SW 1271 (cell line): ENCODE measurements at places on chromosomes 7 and 10.

DNA sequence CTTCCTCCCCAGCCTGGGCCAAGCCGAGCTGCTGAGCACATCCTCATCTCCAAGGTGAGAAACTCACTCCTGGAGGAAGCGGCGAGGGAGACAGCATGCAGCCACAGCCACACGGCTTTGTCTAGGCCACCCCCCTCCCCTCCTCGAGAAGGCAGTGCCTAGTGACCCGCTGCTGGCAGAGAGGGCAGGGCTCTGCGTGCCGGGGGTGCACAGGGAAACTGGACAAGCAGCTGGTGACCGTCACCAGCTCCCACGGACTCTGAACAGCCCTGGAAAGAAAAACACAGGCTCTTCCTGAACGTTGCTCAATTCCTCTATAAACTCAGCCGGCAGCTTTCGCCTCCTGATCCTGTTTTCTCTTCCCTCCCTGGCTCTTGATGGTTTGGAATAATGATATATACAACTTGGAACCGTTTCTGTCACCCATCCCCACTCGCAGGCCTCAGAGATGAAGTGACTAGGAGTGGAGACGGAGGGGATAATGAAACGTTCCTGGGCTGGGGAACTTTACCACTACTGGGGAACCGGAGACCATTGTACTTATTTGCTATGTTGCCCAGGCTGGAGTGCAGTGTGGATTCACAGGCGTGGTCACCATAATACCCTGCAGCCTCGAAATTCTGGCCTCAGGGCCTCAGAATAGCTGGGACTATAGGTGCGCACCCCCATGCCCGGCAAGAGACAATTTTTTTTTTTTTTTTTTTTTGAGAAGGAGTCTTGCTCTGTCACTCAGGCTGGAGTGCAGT is 19.3 kb downstream of the PAPOLB start:
- no peak for DNase-seq

GRCh38 chr10:46523119-46523961 is 33.1 kb downstream of the GPRIN2 start:
- no peak for DNase-seq

DNA sequence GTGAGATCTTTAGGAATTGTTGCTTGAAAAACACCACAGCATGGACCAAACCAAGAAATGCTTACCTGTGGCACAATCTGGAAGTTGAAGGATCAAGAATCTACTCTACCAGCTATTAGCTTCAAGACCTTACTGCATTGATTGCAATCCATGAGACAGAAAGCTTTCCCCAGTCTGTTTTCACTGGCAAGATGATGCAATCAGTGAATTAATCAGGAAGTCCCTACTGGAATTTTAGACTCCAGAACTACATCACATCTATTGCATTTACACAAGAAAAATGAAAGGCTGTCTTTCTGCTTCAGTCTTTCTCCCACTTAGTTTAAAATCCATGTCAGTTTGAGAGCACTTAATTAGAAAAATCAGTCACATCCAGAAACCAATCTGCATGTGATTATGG is 191.7 kb downstream of the TFEC start:
- no peak for DNase-seq

GRCh38 chr7:12013983-12014382 is 182.0 kb upstream of the THSD7A start:
- DNase-seq = no peak
